ENCODE measurements at places on chromosomes 12 and 14. TPM values are rescaled to one million over a fixed set of nuclear protein-coding genes. Genes with fewer than 3 reads are reported as not detected.

Gene HVCN1
- 8.9 TPM for total RNA-seq

Gene KRT75
- not detected for total RNA-seq

- H3K27ac ChIP-seq: peak overlapping the region; percentile 94
- no peak for DNase-seq
- peaks cover 21% of the 10 kb centered on the region for H3K36me3 ChIP-seq
- no peaks in the 10 kb centered on the region for H3K27me3 ChIP-seq
These were observed 36.5 kb downstream of the CORO1C start for GRCh38 chr12:108694812-108695278.

GRCh38 chr14:69133206-69134125 is 19.5 kb downstream of the DCAF5 start:
- no peaks in the 10 kb centered on the region for H3K27me3 ChIP-seq
- DNase-seq: no peak
- peak overlapping the region; percentile 9 for H3K27ac ChIP-seq
- no peaks in the 10 kb centered on the region for H3K36me3 ChIP-seq
- H3K4me1 ChIP-seq: peaks cover 70% of the 10 kb centered on the region

DNA sequence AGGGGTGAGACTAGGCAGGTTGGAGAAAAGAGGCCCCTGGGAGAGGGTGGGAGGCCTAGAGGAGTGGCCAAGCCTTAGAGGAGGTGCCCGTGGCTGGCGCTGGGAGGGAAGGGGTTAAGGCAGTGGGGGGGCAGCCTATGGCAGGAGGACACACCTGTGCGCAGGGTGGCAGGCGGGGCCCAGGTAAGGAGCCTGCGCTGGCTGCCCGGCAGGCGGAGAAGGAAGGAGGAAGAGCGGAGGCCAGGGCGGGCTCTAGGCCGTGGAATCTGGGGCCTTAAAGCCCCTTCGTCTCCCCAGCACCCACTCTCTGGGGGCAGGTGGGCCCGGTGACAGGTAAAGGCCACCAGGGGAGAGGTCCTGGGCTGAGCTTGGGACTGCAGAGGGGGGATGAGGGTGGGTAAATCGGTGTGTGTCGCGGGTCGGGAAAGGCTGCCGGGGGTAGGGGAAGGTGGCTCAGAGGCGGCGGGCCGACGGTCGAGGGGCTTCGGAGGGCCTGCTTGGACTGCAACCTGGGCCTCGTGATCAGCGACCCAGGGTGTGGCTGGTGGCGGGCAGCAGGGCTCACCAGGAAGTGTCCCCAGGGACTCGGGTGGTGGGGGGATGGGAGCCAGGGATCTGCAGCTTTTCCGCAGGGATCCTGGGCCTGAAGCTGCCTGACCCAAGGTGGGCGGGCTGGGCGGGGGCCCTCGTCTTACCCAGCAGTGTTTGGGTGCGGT is 7.3 kb downstream of the PHB2 start:
- H3K4me3 ChIP-seq: no peak overlapping the region
- peak overlapping the region; percentile 74 for H3K27ac ChIP-seq
- no peaks in the 10 kb centered on the region for H3K27me3 ChIP-seq
- H3K4me1 ChIP-seq: peaks cover 51% of the 10 kb centered on the region

GRCh38 chr14:96752125-96752524 is 45.1 kb upstream of the VRK1 start:
- H3K27me3 ChIP-seq: peaks cover 54% of the 10 kb centered on the region
- H3K27ac ChIP-seq: no peak overlapping the region

DNA sequence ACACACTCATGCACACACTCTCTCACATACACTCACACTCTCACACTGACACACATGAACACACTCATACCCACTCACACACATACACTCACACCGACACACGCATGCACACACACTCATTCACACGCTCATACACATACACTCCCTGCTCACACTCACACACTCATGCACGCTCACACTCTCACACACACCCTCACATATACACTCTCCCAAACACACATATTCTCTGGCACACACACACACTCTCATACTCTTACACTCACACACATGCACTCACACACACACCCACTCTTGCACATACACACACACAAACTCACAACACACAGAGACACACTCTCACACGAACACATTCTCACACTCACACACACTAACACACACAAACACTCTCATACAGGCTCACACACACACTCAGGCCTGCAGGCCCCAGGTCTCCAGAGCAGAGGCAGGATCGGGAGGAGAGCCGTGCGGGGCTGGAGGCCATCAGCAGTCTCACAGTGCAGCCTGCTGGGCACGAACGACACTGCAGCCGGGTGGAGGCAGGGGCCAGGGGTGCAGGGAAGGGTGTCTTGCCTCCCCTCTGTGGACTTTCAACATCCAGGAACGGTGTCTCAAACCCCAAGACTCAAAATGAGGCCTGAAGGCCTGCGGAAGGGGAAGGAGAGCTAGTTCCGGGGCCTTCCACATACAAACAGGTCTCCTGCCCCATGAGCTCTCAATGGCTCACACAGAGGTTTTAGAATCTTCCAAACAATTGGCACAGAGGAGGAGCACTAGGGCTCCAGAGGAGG is 148.7 kb downstream of the ANO2 start:
- DNase-seq: no peak
- H3K27ac ChIP-seq: no peak overlapping the region
- no peaks in the 10 kb centered on the region for H3K4me1 ChIP-seq

GRCh38 chr14:93954900-93955849 is 21.2 kb downstream of the ASB2 start:
- peaks cover 92% of the 10 kb centered on the region for H3K4me1 ChIP-seq
- DNase-seq: no peak
- H3K4me3 ChIP-seq: peak overlapping the region; percentile 16
- H3K27me3 ChIP-seq: no peaks in the 10 kb centered on the region
- H3K36me3 ChIP-seq: no peaks in the 10 kb centered on the region

Gene RPL36AL
- total RNA-seq: 269 TPM

DNA sequence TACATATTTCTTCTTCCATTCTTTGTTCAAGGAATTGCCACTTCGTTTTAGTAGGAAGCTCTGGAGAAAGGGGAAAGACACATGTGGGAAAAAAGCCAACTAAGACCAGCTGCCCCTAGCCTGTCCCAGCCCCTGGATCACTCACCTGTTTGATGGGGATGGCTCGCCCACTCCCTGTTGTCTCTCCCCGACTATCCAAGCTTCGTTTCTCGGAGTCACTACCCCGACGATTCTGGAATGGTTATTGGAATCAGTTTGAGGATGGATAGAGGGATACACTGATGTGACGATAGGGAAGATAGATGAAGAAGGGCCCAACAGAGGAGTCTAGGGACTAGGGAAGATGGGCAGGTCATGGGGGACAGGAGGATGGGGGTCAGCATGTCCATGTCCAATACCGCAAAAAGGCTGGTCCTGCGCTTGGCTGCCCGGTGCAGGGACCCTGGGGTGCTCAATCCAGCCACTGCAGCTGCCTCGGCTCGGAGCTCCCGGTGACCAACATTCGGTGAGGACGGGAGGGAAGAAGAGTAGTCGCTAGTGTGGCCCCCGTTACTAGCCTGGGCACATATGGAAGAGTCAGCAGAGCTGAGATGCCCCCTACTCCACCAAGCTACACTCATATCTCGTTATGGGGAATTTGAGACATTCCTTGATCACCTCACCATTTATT is 7.0 kb downstream of the AGAP2 start:
- H3K27ac ChIP-seq: no peak overlapping the region
- H3K4me1 ChIP-seq: peaks cover 22% of the 10 kb centered on the region
- H3K27me3 ChIP-seq: peaks cover 85% of the 10 kb centered on the region
- no peak for DNase-seq
- H3K36me3 ChIP-seq: no peaks in the 10 kb centered on the region

- H3K36me3 ChIP-seq: no peaks in the 10 kb centered on the region
- H3K27me3 ChIP-seq: peaks cover 12% of the 10 kb centered on the region
- H3K27ac ChIP-seq: no peak overlapping the region
- H3K4me3 ChIP-seq: no peak overlapping the region
- peaks cover 15% of the 10 kb centered on the region for H3K4me1 ChIP-seq
- no peak for DNase-seq
These were observed 54.1 kb upstream of the NUAK1 start for GRCh38 chr12:106192659-106193393.

Gene RAB21
- total RNA-seq: 30.5 TPM

Gene SMOC1
- total RNA-seq: under 0.01 TPM

Gene IQSEC3
- total RNA-seq: 2.3 TPM

DNA sequence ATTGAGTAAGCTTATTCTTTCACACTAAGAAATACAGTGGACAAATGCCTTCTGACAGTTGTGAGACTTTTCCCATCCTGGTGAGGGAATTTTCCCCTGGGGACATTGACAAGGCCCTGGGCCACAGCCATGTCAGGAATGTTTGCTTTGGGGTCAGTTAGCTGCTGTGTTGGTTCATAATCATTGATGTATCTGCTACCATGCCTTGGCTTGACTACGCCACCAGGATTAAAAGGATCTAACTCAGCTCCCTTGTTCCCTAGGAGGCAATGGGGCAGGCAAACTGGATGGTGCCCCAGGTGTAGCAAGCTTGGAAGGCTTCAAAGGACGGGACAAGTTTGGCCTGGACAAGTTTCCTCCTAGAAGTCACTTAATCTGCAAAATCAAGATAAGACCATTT is 3.1 kb upstream of the CCDC88C start:
- no peak overlapping the region for H3K4me3 ChIP-seq
- peaks cover 9% of the 10 kb centered on the region for H3K4me1 ChIP-seq
- H3K27ac ChIP-seq: no peak overlapping the region
- peaks cover 27% of the 10 kb centered on the region for H3K27me3 ChIP-seq
- H3K36me3 ChIP-seq: no peaks in the 10 kb centered on the region

GRCh38 chr14:98714626-98715425 is 557.2 kb downstream of the BCL11B start:
- no peaks in the 10 kb centered on the region for H3K27me3 ChIP-seq
- DNase-seq: no peak
- no peaks in the 10 kb centered on the region for H3K36me3 ChIP-seq

Gene CLEC9A
- not detected for total RNA-seq

Gene RPL10L
- not detected for total RNA-seq

Gene COX6A1
- total RNA-seq: 544 TPM

GRCh38 chr12:121781484-121781997 is 11.9 kb downstream of the RHOF start:
- peak overlapping the region; percentile 84 for H3K27ac ChIP-seq
- peaks cover 22% of the 10 kb centered on the region for H3K4me1 ChIP-seq
- no peak overlapping the region for H3K4me3 ChIP-seq
- peaks cover 17% of the 10 kb centered on the region for H3K36me3 ChIP-seq
- no peaks in the 10 kb centered on the region for H3K27me3 ChIP-seq

Gene ZFHX2
- total RNA-seq: 1.2 TPM

GRCh38 chr14:40944521-40944920 is 662.2 kb upstream of the LRFN5 start:
- no peak for DNase-seq
- H3K4me3 ChIP-seq: no peak overlapping the region
- H3K4me1 ChIP-seq: no peaks in the 10 kb centered on the region
- H3K27ac ChIP-seq: no peak overlapping the region

GRCh38 chr12:73221836-73222235 is 949.7 kb downstream of the TRHDE start:
- no peak overlapping the region for H3K27ac ChIP-seq
- DNase-seq: no peak
- H3K4me3 ChIP-seq: no peak overlapping the region
- H3K27me3 ChIP-seq: no peaks in the 10 kb centered on the region
- no peaks in the 10 kb centered on the region for H3K36me3 ChIP-seq

GRCh38 chr12:77062846-77063461 is 2.4 kb downstream of the E2F7 start:
- H3K27ac ChIP-seq: no peak overlapping the region
- peaks cover 39% of the 10 kb centered on the region for H3K27me3 ChIP-seq
- no peaks in the 10 kb centered on the region for H3K36me3 ChIP-seq
- peaks cover 17% of the 10 kb centered on the region for H3K4me1 ChIP-seq
- DNase-seq: no peak

- DNase-seq: peak; percentile 77
- no peaks in the 10 kb centered on the region for H3K4me1 ChIP-seq
- no peak overlapping the region for H3K27ac ChIP-seq
- no peaks in the 10 kb centered on the region for H3K27me3 ChIP-seq
- no peaks in the 10 kb centered on the region for H3K36me3 ChIP-seq
These were observed 62.5 kb downstream of the PAX9 start for GRCh38 chr14:36724162-36724561.

DNA sequence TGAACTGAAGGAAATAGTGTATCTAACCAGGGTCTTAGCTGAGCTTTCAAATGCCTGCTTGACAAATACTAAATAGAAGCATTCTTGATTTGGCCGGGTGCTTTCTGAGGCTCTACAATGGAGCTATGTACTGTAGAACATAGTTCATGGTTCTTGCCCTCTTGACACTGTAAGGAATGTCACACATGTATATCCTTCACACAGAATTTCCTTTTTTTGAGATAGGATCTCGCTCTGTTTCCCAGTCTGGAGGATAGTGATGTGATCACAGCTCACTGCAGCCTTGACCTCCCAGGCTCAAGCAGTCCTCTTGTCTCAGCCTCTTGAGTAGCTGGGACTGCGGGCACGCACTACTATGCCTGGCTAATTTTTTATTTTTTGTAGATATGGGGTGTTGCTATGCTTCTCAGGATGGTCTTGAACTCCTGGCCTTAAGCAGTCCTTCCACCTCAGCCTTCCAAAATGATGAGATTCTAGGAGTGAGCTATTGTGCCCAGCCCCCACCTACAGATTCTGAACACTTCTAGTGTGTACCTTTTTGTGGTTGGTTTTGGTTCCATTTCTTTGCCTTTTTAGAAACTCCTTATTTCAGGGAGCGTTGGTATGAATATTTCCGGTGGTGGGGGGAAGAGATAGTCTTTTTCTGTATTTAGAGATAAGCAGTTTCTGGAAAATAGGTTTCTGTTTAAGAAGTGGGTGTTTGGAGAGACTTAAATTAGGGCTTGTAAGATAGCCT is 4.2 kb downstream of the MLXIP start:
- H3K27ac ChIP-seq: peak overlapping the region; percentile 88
- H3K27me3 ChIP-seq: no peaks in the 10 kb centered on the region
- DNase-seq: no peak
- H3K4me3 ChIP-seq: no peak overlapping the region
- H3K4me1 ChIP-seq: peaks cover 63% of the 10 kb centered on the region

Gene KRAS
- total RNA-seq: 36.9 TPM

Gene KLRC3
- not detected for total RNA-seq
